ENCODE measurements at places on chromosomes 4 and X. TPM values are rescaled to one million over a fixed set of nuclear protein-coding genes. Genes with fewer than 3 reads are reported as not detected.
A peak's percentile ranks its signal among the peaks of the same experiment; 100 is the strongest.

GRCh38 chrX:40310447-40310846 lies 212.7 kb upstream of the BCOR start:
- DNase-seq, result no peak

DNA sequence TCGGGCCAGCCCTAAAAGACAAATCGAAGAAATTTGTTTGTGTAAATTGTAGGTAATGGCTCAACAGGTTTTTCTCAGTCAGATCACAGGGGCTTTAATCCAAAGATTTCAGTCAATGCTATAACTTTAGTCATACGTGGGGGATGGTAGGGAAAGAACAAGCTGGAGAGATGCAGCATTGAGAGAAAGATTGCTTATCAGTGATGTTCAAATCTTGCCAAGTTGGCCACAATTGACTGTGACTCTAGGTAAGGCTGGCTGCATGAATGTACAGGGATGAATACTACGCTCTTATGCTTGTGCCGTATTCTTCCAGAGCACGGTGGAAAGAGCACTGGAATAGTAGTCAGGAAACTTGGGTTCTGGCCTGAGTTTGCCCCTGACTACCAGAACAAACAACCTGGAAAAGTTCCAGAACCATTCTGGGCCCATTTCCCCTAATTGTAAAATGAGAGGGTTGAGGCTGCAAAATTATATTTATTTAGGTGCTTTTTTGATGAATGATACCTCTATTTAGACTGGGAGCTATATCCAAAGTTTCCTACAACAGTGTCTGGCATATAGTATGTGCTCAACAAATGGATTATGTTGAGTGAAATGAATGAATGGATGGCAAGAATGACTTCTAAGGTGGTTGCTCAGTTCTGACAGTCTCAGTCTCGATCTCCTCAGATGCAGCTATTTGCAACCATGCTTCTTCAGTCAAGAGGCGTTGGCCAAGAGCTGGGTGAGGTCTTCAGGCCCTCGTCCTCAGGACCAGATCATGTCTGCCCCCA lies 44.4 kb downstream of the TSC22D3 start:
- DNase-seq, result no peak

GRCh38 chr4:23878912-23879732 lies 10.7 kb downstream of the PPARGC1A start:
- no peak for DNase-seq

GRCh38 chr4:88570001-88570400 lies 22.3 kb upstream of the HERC3 start:
- no peak for DNase-seq

GRCh38 chrX:17009856-17010625 lies 63.6 kb downstream of the REPS2 start:
- no peak for DNase-seq

GRCh38 chr4:76377911-76378310 lies 43.0 kb downstream of the CCDC158 start:
- no peak for DNase-seq

DNA sequence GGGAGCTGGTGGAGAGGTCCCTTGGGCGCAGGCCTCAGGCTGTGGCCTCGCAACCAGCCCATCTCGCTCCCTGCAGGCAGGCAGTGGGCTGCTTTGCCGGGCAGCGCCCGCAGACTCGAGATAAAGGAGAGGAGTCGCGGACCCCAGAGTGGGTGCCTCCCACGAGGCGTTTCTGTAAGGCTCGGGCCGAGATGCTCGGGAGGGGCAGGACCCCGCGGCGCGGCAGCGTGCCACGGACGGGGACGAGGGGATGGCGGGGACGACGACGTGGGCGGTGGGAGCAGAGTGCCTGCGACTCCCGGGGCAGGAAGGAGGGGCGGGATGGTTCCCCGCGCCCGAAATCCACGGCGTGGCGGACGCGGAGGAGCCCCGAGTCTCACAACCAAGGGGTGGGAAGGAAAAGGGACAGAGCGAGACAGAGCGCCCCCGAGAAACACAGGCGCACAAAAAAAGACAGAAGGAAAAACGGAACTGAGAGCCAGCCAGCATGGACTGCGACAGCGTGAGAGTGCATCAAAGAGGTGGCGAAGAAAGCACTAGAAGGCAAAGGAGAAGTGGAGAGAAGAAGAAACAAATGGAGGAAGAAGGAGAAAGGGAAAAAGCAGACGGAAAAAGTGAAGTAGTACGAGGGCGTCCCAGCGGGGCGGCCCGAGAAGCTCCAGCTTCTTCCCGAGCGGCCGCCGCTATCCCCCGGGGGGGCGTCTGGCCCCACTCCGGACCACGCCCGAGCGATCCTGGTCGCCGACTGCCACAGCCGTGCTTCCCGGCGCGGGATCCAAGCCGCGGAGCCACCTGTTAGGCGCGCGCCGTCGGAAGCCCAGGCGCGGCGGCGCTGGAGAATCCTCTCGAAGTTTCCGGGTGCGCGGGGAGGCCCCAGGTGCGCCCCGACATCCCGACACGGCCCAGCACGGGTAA lies 1.5 kb downstream of the BEND4 start:
- DNase-seq, result no peak

- DNase-seq, result no peak
Observed at GRCh38 chrX:74890676-74891430, 34.4 kb downstream of the NEXMIF start.

GRCh38 chr4:27176400-27176799 lies 315.8 kb downstream of the STIM2 start:
- peak; percentile 62 for DNase-seq

GRCh38 chr4:172978848-172979247 lies 189.8 kb upstream of the GALNT7 start:
- DNase-seq, result no peak

DNA sequence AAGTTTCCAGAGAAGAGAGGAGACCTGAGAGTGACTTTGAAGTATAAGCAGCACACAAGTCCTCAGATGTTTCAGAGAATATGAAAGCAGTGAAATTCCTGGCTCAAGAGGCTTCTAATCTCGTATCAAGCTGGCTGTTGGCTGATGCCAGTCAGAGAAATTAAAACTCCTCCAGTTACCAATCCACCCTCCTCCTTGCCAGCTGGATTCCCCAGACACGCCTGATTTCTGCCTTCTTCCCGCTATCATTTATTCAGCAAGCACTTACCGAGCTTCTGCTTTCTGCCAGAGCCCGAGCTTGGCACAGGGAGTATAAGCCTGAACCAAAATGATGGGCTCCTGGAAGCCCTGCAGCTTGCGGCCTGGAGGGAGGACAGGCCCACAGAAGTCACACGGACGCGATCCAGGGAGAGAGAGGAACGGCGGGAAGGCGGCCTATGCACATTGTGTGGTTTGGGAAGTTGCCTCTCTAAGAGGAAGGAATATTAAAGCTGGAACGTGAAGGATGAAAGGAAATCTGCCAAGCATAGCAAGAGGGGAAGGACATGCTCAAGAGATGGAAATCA lies 102.4 kb upstream of the TBL1X start:
- no peak for DNase-seq

- no peak for DNase-seq
Observed at GRCh38 chr4:140497405-140497746, 717 bp downstream of the MGAT4D start.

DNA sequence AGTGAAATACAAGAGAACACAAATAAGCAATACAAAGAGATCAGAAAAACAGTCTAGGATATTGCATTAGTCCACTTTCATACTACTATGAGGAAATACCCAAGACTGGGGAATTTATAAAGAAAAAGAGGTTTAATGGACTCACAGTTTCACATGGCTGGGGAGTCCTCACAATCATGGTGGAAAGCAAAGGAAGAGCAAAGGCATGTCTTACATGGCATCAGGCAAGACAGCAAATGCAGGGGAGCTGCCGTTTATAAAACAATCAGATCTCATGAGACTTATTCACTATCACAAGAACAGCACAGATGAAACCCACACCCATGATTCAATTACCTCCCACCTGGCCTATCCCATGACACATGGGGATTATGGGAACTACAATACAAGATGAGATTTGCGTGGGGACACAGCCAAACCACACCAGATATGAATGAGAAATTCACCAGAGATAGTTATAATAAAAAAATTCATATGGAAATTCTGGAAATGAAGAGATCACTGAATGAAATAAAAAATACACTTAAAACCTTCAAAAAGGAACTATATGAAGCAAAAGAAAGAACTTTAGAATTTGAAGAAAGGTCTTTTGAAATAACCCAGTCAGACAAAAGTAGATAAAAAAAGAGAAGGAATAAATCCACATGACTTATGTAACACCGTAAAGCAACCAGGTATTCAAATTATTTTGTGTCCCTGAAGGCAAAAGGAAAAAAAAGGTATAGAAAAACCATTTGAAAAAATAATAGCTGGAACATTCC lies 16.2 kb upstream of the NAA11 start:
- no peak for DNase-seq

- no peak for DNase-seq
Observed at GRCh38 chr4:37825968-37826294, 555 bp upstream of the PGM2 start.

- no peak for DNase-seq
Observed at GRCh38 chrX:155632431-155633100, 19.8 kb upstream of the TMLHE start.

DNA sequence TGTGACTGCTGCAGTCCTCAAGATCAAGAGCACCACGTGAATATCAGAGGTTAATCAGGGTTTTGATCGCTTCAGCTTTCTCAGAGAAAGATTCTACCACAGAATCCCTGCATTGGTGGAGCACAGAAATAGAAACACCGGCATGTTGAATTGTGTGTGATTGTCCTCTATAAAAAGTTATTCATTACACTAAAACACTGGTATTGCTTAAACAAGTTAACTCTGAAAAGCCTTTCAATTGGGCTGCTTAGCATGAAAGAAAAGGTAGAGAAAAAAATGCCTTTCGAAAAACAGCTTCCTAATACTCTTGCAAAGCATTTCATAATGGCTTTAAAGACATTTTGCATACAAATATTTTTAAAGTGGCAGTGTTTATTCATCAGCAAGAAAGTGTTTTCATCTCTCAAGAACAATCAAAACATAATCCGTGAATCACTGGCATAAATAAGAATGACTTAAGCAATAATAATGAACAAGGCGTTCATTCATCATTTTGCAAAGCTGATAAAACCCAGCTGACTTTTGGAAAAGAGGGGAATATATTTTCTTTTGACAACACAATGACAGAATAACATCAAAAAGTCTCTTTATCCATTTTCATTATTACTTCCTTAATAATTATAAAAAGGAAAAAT lies 61.1 kb downstream of the HELT start:
- no peak for DNase-seq

GRCh38 chr4:182699795-182700194 lies 217.4 kb downstream of the DCTD start:
- DNase-seq, result no peak

DNA sequence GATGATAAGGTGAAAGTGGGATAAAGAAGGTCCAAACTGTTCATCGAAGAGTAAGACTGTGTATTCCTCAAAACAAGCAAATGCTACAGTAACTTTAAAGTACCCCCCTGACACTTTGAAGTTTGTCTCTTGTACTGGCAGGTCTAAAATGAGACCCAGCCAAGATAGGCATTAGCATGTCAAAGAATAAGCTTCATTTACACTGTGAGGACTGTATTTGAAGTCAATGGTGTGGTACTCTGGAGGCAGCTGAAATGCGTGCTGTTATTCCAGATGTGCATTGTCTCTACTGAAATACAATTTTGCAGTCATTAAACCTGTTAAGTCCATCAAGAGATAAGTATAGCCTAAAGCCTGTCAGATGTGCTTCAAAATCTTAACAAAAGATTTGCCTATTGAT lies 288.9 kb upstream of the TECRL start:
- no peak for DNase-seq

DNA sequence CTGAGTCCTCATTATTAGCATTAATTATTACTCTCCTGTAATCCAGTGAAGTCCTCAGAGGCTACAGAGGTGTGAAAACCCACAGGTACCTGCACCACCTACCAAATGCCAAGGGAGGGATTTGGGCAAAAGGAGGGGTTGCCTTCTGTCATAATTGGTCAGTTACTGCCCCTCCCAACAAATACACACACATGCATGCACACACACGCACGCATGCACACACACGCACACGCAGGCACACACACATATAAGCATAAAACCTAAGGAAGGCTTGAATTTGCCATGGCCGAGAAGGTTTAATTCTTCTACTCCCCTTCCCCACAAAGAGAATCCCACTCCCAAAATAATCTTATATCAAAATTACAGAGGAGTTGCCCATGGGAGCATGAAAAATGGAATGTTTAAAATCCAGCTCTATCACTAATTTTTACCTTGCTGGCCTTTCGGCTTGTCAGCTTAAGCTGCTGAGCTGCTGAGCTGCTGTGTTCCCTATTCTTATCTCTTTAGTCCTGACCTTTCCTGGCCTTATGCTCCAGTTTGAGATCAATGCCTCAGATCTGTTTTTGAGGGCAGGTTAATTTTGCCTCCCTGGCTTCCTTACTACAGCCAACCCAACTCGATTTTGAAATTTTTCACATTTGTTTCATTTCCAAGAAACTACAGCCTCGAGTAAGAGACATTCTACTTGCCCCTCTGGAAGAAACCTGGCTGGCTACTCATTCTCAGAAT lies 95.0 kb downstream of the CAMK2D start:
- no peak for DNase-seq

- no peak for DNase-seq
Observed at GRCh38 chrX:108275732-108276131, 162.5 kb downstream of the COL4A6 start.

- DNase-seq, result peak; percentile 5
Observed at GRCh38 chrX:72366701-72367454, 61.2 kb upstream of the CITED1 start.

- no peak for DNase-seq
Observed at GRCh38 chr4:88747351-88747750, 49.7 kb upstream of the NAP1L5 start.

DNA sequence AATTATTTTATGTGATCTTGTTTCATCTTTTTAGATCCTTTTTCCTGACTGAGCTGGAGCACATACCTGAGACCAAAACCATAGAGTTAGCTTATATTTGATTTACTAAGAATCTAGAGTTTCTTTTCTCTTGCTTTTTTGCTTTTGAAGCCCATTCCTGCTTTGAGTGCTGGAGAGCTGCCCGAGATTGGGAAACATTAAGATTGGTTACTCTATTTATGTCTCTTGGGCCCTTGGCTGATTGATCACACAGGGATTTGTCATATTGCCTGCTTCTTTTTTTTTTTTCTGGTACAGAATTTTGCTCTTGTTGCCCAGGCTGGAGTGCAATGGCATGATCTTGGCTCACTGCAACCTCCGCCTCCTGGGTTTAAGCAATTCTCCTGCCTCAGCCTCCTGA lies 73.9 kb downstream of the REPS2 start:
- DNase-seq, result no peak

- DNase-seq, result peak; percentile 3
Observed at GRCh38 chr4:22607382-22607781, 85.4 kb upstream of the GBA3 start.

The SLC2A9 gene
- polyA plus RNA-seq, result 4.4 TPM

The ASB11 gene
- polyA plus RNA-seq, result 3.2 TPM

The CYBB gene
- 15.5 TPM for polyA plus RNA-seq

The FAT1 gene
- 91.4 TPM for polyA plus RNA-seq

The POF1B gene
- 0.16 TPM for polyA plus RNA-seq

The LANCL3 gene
- 0.19 TPM for polyA plus RNA-seq

The RAB9B gene
- polyA plus RNA-seq, result 34.5 TPM

The GAGE12F gene
- polyA plus RNA-seq, result not detected

The BMX gene
- 2.0 TPM for polyA plus RNA-seq

The MAGEC1 gene
- polyA plus RNA-seq, result not detected

The PCDH7 gene
- 23.4 TPM for polyA plus RNA-seq

The TBX22 gene
- 0.10 TPM for polyA plus RNA-seq

The TASL gene
- 0.58 TPM for polyA plus RNA-seq

The PSAPL1 gene
- polyA plus RNA-seq, result not detected

The PAK3 gene
- polyA plus RNA-seq, result 14.4 TPM

The AFP gene
- 0.27 TPM for polyA plus RNA-seq

The RBM47 gene
- polyA plus RNA-seq, result 1.3 TPM

The MSANTD1 gene
- 0.33 TPM for polyA plus RNA-seq

The CCDC110 gene
- polyA plus RNA-seq, result 2.1 TPM

All from muscle of back (tissue), 13 donors.